ENCODE measurements at places on chromosomes 3 and 15. TPM values are rescaled to one million over a fixed set of nuclear protein-coding genes. Genes with fewer than 3 reads are reported as not detected.

Gene NPAP1
- total RNA-seq: not detected

Gene GOLGA6D
- total RNA-seq: not detected

Gene CGGBP1
- total RNA-seq: 51.6 TPM

DNA sequence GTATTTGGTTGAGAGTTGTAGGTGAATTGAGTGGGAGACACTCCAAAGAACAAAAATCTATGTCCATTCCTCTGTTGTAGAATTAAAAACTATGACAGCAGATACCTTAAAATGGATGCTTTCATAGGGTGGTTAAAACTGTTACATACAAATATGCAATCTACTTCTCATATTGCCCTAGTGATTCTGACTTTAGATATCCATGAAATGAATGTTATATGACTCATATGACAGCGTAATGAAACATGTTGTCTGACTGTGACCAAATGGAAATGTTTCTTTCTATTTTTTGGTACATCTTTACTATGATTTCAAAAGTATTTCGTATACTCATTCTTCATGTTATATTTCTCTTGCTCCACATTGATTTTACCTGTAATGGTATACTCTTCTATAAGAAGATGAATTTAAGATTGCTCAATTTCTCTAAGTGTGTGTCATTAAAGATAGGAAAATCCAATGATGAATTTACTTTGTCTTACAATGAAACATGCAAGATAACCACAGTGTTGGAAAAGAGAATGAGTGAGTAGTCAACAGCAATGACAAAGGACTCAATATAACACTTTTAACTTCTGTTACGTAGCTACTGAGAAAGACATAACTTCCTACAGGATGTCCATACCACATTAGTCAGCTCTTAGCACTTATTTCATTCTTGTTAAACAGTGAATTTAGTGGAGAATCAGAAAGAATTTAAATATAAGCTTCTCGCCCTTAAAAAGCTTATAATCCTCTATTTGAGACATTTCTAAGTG is 79.3 kb upstream of the LSAMP start:
- DNase-seq: no peak

- no peak for DNase-seq
These were observed 359.5 kb upstream of the CBLB start for GRCh38 chr3:106228271-106228670.

GRCh38 chr3:193530231-193531165 is 24.2 kb downstream of the ATP13A4 start:
- no peak for DNase-seq

DNA sequence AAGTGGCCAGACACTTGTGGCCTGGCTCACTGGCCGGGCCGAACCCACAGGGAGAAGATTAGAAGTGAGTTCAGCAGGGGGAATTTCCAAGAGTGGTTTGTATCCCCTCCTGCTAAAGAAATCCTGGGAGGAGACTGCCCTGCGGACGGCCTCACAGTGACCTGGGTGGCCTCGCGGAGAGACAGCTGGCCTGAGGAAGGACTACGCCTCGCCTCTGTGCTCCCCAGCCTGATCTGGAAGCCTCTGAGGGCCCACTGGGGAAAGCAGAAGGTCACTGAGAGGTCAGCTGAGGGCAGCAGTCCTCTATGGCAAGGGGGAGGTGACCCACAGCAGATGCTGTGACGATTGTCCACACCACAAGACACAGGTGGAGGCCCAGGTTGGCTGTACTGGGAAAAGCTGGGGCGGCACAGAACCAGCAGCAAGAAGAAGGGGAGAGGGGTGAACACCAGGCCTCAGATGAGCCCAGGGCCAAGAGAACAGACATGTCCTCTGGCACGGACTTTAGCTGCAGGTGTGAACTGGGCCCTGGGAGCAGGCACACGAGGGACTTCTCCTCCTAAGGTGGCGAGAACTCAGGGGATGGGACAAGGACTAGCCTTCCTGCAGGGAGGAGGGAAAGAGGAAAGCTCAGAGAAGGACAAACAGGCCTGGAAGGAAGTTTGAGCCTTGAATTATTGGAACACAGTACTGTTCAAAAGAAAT is 37.2 kb upstream of the DLG1 start:
- DNase-seq: no peak

DNA sequence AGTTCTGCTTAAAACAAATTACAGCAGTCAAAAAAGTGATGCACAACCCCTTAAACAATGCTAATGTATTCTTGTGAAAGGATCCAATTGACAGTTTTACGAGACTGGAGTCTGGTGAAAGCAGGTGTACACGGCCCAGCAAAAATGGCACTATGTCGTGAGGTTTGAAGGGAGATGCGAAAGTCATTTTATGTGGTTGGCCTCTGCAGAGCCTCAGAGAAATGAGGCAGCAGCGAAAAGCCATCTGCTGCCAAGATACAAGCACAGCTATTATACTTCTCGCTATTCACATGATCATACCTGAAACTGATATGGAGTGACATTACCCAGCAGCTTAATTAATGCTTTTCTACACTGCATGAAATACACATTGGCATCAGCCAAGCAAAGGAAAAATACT is 36.4 kb downstream of the MECOM start:
- no peak for DNase-seq
